ENCODE measurements at places on chromosomes 2 and 18.

DNA sequence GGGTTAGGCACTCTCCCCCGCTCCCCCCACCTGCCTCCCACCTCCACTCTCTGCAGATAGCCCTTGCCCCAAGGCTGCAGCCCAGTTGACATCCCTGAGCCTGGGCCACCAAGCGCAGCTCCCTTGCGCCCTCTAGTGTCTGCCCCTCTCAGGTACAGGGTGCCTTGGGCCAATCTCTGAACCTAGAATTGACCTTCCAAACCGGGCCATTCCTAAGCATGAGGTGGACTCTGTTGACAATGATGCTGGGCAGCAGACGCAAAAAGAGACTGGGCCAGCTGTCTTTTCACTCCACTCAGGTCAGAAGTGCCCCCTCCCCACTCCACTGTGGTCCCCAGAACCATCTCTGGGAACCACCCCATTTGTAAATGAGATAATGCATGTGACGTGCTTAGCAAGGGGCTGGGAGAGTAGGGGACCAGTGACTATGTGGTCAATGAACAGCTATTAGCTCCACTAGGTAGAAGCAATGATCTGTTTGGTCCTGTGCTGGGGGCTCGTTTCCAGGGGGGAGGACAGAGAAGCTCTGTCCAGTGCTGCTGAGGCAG lies 43.3 kb upstream of the PLB1 start:
- peak; percentile 45 for DNase-seq

- no peak for DNase-seq
Observed at GRCh38 chr2:55120634-55121359, 70.5 kb upstream of the RTN4 start.

- DNase-seq = no peak
Observed at GRCh38 chr18:31510319-31510718, 12.3 kb downstream of the DSG2 start.

GRCh38 chr2:232200195-232200594 lies 178.4 kb upstream of the ALPP start:
- DNase-seq = no peak

- DNase-seq = no peak
Observed at GRCh38 chr18:13321923-13322322, 103.4 kb downstream of the LDLRAD4 start.

DNA sequence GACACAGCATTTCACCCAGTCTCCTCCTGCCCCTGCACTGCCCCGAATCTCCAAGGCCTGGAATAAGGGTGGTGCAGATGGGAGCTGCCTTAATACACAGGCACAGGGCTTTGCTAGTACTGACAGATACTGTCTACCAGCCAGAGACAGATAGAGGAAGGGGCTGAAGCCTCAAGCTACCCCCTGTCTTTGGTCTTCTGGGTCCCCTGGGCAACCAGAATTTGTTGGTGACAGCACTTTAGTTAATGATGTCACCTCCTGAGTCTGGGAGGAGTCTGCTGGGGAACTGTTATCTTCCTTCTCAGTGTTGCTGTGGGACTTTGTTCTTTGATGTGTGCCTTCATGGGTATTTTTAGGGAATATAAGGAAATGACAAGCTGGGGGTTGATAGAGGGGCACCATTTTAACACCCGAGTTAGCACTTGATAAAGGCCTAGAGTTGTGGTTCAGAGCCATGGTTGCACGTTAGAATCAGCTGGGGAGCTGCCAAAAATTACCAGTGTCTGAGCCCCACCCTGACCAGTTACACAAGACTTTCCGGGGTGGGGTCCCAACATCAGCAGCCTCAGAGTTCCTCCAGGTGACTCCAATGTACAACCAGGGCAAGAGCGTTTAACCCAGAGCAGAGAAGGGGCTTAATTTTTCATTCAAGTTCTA lies 136.8 kb downstream of the SMAD7 start:
- no peak for DNase-seq

DNA sequence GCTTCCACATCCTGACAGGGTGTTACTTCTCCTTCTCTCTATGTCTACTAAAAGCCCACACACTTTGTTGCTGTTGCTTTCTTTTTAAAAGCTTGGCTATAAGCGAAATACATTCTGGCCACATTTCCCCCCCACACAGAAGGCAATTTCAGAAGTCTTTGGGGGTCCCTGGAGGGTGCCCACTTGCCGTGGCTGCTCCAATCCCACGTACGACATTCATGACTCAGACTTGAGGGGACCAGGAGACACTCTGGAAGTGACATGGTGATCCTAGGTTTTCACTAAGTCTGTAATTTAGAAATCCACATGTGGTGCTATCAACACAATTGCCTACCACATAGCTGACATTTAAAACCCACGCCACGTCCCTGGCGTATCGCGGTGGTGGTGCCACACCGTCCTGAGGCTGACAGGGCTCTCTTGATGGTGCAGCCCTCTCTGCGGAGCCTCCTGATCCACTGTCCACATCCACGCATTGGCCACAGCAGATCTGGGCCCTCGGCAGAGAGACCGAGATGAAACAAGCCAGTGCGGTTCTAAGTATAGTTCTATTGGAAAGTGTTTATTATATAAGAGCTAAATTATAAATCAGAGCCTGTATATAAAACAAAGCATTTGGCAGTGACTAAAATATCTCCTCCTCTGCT lies 42.4 kb downstream of the CYP27C1 start:
- DNase-seq = no peak

GRCh38 chr2:104853534-104854497 lies at the start of gene POU3F3:
Gene POU3F3 (plus strand): TSS chr2:104854115. CDS start chr2:104855511, 1,396 bp downstream.
- no peak for DNase-seq

DNA sequence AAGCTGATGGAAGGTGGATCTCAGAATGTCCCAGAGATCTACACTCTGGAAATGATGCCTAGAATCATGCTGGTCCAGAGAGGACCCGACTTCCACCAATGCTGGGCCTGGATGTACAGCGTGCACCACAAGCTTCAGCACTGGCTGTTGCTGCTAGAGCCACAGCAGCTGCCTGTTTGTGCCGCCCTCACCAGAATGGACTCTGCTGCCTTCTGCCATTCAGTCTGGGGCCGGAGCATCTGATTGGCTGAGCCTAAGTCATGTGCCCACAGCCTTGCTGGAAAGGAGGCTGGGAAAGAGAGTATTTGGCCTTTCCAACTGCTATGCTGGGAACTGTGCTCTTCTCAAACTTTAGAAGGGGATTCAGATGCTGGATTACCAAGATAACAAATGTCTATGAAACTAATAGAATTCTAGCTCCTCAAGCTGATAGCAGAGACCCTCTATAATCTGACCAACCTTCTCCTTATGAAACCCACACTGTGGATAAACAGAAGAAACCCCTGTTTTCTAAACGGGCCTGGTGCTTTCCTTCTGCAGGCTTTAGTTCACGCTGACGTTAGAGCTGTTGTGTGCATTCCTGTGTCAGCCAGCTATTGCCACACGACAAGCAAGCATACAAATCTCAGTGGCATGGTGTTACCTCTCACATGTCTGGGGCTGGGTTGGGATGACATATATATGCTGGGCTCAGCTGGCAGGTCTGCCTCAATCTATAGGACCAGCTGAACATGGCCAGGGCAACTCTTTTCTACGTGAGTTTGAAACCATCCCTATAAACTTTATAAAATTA lies 4.1 kb upstream of the LOXHD1 start:
- peak; percentile 16 for DNase-seq

DNA sequence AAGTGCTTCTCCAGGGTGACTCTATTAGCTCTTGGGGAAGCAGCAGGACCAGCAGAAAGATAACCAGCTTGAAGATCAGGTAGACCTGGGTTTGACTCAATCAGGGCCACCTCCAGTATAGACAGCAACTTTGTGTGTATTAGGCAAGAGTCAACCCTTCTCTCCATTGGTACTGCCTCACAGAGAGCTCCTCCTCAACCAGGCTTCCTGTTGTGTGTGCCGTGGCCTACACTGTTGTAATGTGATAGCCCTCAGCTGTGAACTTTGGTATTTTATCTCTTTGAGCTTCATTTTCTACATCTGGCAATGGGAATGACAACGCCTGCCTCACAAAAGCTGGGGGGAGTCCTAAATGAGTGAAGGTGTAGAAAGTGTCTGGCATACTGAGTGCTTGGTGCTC lies 17.0 kb upstream of the MAP3K20 start:
- no peak for DNase-seq

DNA sequence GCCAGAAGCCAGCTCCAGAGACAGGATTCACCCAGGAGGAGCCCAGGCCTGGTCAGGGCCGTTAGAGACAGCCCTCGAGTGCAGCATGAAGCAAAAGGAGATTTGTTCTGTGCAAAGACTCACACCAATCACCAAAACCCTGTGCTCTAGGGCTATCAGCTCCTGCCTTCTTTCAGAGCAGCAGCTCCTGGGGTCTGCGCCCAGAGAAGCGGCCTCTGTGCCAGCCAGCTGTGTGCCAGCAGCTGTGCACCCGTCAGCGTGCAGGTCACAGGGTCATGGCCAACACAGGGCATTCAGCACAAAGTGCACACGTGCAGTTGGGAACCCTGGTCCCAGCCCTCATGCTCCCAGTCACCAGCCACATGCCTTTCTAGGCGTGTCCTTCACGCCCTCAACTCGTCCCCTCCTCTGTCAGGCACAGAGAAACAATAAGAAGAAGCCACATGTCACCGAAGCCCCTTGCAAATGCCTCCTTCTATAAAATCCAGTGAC lies 49.3 kb downstream of the ZNF516 start:
- DNase-seq = no peak

- DNase-seq = no peak
Observed at GRCh38 chr2:98234776-98235175, 111.5 kb upstream of the CNGA3 start.

- no peak for DNase-seq
Observed at GRCh38 chr2:29502460-29502911, 387.3 kb downstream of the CLIP4 start.

GRCh38 chr2:38146275-38146906 lies 70.4 kb upstream of the CYP1B1 start:
- no peak for DNase-seq

- peak; percentile 63 for DNase-seq
Observed at GRCh38 chr2:9830685-9831410, 12.4 kb upstream of the TAF1B start.

DNA sequence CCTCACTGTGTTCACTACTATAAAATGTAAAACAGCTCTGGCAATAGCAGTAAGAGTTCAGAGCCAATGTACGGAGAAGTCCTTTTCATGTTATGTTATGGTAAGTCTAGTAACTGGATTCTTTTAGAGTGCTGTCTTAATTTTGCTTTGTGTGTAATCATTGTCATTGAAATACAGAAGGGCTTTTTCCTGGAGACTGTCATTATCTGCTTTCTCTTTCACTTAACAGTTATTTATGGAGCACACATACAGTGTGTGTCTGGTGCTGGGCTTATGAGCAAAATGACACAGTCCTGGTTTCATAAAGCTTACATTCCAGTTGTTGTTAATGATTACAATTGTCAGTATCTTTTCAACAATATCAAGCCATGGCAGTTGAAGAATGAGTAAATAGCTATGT lies 95.5 kb downstream of the CCDC102B start:
- DNase-seq = no peak

DNA sequence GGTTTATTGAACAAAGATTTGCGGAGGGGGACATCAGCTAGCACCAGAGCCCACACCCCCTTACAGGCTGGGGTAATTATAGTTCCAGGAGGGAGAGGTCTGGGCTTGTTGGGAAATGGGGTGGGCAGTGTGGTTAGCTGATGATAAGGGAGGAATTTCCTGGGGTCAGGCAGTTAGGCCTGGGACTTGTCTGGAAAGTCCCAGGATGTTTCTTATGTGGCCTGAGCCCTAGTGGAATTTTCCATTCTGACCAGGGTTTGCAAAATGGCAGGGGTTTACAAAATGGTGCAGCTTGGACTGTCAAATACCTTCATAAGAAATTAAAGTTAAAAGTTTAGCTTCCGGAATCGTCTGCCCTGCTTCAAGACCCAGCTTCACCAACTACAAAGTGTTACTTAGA lies 199.1 kb downstream of the FBXO15 start:
- DNase-seq = no peak

DNA sequence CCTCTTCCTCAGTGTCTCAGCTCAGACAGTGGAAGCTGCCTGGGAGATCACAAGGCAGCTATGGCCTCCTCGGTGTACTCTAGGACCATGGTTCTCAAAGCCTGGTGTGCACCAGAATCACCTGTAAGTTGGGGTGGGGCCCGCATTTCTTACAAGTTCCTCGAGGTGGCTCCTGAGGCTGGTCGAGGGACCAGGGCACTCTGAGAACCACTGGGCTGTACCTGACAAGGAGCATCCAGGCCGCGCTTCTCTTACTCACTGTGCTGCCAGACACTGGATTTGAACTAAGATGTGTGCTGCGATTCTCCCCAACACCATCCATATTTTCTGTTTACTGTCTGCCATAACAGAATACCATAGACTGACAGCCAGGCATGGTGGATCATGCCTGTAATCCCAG lies 59.5 kb downstream of the DIPK1C start:
- DNase-seq = peak; percentile 26

DNA sequence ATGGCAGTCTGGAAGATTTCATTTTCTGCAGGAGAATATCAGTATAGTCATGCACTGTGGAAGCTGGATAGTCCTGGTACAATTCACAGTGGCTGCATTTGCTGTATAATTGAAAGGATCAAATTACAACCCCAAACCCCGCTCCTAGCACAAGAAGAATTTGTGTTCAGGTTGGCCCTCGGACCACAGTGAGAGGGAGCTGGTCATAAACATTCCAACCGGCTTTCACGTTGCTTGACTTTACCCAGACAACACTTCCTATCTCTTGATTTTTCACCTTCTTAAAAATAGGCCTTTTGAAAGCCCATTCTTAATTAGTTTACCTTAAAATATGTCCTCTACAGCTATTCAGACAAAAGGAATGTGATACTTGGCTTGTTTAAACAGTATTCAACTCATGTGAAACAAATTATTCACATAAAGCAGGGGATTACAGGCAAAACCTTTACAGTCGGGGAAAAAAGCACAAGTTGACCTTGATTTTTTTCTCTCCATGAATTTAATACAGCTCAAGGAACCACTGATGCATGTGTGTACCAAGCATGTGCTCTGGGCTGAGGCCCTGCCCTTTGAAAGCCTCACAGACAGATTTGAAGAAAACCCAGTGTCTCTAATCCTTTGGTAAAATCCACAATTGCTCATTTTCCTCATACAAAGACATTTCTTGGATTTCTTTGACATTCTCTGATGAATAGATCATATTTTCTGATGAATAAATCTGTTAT lies 143.0 kb upstream of the SOX11 start:
- DNase-seq = no peak

GRCh38 chr2:40556293-40556692 lies 104.4 kb upstream of the SLC8A1 start:
- DNase-seq = no peak

DNA sequence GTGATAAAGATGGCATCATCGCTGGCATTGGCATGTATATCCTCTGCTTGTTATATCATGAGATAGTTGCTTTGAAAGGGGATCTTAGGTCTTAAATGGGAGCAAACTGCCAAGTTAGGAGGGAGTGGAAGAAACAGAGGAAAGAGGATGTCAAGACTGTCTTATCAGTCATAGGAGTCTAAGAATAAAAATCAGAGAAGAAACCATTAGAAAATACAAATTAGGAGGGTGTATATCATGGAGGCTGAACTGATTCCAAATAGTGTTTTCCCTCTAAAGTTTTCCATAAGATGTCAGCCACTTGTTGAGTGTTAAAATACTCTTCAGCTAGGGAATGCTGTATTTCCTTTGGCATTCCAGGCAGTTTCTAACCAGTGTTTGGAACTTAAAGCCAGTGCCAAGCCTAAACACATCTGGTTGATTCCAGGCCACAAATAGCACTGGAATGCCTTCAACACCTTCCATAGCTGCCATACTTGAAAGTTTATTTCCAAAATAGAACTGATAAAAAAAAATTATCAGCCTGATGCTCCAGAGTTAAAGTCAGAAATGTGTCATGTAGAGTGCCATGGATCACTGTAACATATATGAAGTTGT lies 129.4 kb downstream of the ZEB2 start:
- no peak for DNase-seq

- no peak for DNase-seq
Observed at GRCh38 chr2:212995920-212996319, 155.5 kb downstream of the IKZF2 start.

GRCh38 chr2:97997784-97998392 lies 2.1 kb upstream of the TMEM131 start:
- no peak for DNase-seq
